Lung (tissue), 17 donors: ENCODE measurements at places on chromosomes 13 and 19. TPM values are rescaled to one million over a fixed set of nuclear protein-coding genes. Genes with fewer than 3 reads are reported as not detected.

- H3K27ac ChIP-seq: no peak overlapping the region
- H3K4me1 ChIP-seq: no peaks in the 10 kb centered on the region
- DNase-seq: no peak
- no peaks in the 10 kb centered on the region for H3K27me3 ChIP-seq
- no peak overlapping the region for H3K4me3 ChIP-seq
- H3K36me3 ChIP-seq: no peaks in the 10 kb centered on the region
Measured at GRCh38 chr13:75486146-75487062, 4.4 kb upstream of the TBC1D4 start.

- no peaks in the 10 kb centered on the region for H3K36me3 ChIP-seq
- no peak overlapping the region for H3K4me3 ChIP-seq
- no peaks in the 10 kb centered on the region for H3K4me1 ChIP-seq
- no peak overlapping the region for H3K27ac ChIP-seq
Measured at GRCh38 chr13:21478881-21479808, 20.0 kb upstream of the ZDHHC20 start.

- no peak overlapping the region for H3K27ac ChIP-seq
- no peaks in the 10 kb centered on the region for H3K27me3 ChIP-seq
- no peak for DNase-seq
- H3K4me3 ChIP-seq: peak overlapping the region; percentile 92
- H3K36me3 ChIP-seq: peaks cover 10% of the 10 kb centered on the region
Measured at GRCh38 chr19:18833141-18833476, 1.4 kb downstream of the UPF1 start.

The BRME1 gene
- polyA plus RNA-seq: 1.3 TPM

The KCNN4 gene
- polyA plus RNA-seq: 31.7 TPM

The ZSCAN4 gene
- 0.14 TPM for polyA plus RNA-seq

The ADAMTSL5 gene
- 1.5 TPM for polyA plus RNA-seq

DNA sequence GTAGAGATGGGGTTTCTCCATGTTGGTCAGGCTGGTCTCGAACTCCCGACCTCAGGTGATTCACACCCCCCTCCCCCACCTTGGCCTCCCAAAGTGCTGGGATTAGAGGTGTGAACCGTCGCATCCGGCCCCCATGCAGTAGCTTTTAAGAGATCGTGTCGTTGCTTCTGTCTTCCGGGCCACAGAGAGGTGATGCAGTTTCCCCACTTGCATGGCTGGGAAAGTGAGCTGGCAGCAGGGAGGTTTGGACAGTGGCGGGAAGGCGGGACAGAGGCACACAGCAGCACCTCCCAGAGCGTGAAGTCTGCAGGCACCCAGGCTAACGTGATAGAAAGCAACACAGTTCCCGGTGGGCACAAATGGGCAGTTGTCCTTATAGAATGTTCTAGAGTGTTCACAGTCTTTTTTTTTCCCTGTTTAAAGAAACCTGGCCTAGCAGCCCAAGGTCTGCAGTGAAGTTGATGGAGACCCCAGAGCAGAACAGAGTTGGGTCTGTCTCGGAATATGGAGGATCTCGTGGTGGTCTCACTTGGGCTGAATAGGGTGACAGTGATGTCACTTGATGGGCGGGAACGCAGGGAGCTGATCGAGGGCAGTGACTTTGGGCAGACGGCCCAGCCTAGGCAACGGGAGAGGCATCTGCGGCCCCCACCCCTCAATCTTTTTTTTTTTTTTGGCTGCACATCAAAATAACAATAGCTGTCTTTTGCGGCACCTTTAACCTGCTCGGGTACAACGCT is 4.9 kb downstream of the UHRF1 start:
- no peaks in the 10 kb centered on the region for H3K27me3 ChIP-seq
- no peak overlapping the region for H3K27ac ChIP-seq
- no peak overlapping the region for H3K4me3 ChIP-seq
- no peak for DNase-seq
- H3K4me1 ChIP-seq: peaks cover 20% of the 10 kb centered on the region

DNA sequence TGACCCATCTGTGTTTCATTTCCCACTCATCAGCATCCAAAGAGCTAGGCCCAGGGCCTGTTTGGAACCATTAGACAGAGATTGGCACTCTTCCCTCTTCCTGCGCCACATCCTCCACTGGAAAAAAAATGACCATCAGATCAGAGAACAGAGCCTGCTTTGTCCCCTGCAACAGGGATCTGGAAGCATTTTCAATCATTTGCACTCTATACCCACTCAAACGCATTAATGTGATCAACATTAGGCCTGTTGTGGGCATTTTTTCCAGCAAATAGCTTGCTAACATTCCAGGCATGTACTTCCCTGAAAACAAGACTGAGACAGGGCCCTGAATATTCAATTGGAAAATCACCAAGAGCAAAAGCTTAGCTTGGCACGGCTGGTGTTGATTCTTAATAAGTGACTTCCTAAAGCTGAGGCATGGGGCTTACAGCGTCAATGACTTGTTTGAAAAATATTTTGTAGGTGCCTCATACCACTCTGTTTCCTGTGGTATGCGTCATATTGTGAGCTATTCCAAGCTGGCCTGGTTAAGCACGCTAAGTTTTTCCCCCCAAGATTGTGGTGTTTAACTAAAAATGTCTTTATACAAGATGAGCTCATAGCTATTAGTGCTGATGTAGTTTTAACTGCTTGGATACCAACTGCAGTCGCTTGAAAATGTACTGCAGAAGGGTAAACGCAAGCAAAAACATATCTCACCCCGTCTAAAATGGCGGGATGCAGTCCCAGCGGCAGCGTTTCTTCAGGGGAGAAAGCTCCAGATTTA is 404.4 kb downstream of the SPRY2 start:
- H3K27me3 ChIP-seq: no peaks in the 10 kb centered on the region
- peak overlapping the region; percentile 26 for H3K27ac ChIP-seq
- H3K36me3 ChIP-seq: no peaks in the 10 kb centered on the region
- H3K4me3 ChIP-seq: no peak overlapping the region

DNA sequence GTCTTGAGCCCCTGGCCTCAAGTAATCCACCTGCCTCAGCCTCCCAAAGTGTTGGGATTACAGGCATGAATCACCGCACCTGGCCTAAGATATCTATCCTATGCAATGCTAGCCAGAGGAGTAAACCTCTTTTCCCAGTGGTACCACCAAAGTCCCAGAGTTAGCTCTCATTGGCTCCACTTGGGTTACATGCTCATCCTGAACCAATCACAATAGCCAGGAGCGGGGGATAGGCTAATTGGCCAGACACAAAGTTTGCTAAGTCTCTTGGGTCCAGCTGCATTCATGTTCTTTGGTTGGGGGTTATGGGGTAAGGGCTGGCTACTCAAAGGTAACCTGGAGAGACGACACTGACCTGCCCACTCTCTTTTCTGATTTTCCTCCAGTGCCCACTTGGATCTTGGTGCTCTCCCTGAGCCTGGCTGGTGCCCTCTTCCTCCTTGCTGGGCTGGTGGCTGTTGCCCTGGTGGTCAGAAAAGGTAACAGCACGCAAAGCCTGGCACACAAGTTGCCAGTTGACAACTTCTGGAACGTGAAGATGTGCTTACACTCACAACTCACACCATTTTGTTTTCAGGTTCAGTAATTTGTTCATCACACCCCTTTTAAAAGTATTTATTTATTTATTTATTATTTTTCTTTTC is 7.8 kb downstream of the C19orf38 start:
- no peak for DNase-seq
- H3K36me3 ChIP-seq: no peaks in the 10 kb centered on the region
- H3K4me1 ChIP-seq: no peaks in the 10 kb centered on the region
- H3K27ac ChIP-seq: no peak overlapping the region

- H3K4me1 ChIP-seq: no peaks in the 10 kb centered on the region
- no peaks in the 10 kb centered on the region for H3K36me3 ChIP-seq
- H3K27me3 ChIP-seq: no peaks in the 10 kb centered on the region
- no peak overlapping the region for H3K4me3 ChIP-seq
Measured at GRCh38 chr13:94495806-94496205, 16.3 kb upstream of the DCT start.

- H3K27ac ChIP-seq: peak overlapping the region; percentile 89
- DNase-seq: no peak
- no peaks in the 10 kb centered on the region for H3K27me3 ChIP-seq
- peak overlapping the region; percentile 66 for H3K4me3 ChIP-seq
Measured at GRCh38 chr19:46861691-46862502, 1.1 kb downstream of the ARHGAP35 start.

DNA sequence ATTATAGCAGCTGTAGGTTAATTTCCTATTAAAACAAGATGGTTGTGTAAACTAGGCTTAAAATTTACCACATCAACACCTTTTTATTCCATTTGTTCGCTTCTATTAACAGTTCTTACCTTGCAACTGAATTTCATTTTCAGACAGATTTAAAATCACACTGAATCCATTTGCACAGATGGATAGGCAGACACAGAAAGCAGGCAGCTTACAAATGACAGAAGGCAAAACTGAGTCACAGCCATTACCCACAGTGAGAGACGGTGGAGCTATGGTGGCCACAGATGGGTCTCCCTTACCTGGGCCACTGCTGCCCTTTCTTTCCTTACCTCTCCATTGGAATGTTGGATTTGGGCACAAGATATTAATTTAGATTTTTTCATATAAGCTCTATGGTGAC is 1567.8 kb upstream of the SLC10A2 start:
- H3K27ac ChIP-seq: no peak overlapping the region
- no peaks in the 10 kb centered on the region for H3K27me3 ChIP-seq
- peaks cover 20% of the 10 kb centered on the region for H3K4me1 ChIP-seq
- no peak overlapping the region for H3K4me3 ChIP-seq
- H3K36me3 ChIP-seq: no peaks in the 10 kb centered on the region

DNA sequence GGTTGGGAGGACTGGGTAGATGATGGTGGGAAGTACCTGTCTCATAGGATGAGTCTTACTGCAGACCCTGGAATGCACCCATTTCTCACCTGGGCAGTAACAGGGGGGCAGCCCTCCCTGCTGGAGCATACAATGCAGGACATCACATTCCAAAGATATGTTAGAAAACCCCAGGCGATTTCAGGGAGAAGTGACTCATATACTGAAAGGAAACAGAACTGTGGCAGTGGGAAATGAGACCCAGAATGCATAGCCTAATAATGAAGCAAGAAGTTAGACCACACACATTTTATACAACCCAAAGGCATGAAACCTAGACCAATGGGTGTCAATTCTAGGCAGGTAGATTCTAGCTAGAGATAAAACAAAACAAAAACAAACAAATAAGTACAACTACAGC is 402.7 kb downstream of the IRS2 start:
- H3K36me3 ChIP-seq: no peaks in the 10 kb centered on the region
- H3K4me1 ChIP-seq: no peaks in the 10 kb centered on the region
- no peak overlapping the region for H3K4me3 ChIP-seq
- no peaks in the 10 kb centered on the region for H3K27me3 ChIP-seq
- no peak for DNase-seq

GRCh38 chr13:20776751-20777150 is 3.0 kb upstream of the EEF1AKMT1 start:
- no peak overlapping the region for H3K4me3 ChIP-seq
- no peak for DNase-seq
- H3K27me3 ChIP-seq: no peaks in the 10 kb centered on the region
- H3K36me3 ChIP-seq: peaks cover 3% of the 10 kb centered on the region

The MEIS3 gene
- polyA plus RNA-seq: 7.3 TPM

GRCh38 chr19:33311326-33311682 is 9.0 kb upstream of the CEBPA start:
- no peak overlapping the region for H3K4me3 ChIP-seq
- H3K27me3 ChIP-seq: peaks cover 2% of the 10 kb centered on the region
- DNase-seq: no peak
- peaks cover 3% of the 10 kb centered on the region for H3K4me1 ChIP-seq
- no peaks in the 10 kb centered on the region for H3K36me3 ChIP-seq

The ZFP14 gene
- 1.6 TPM for polyA plus RNA-seq

DNA sequence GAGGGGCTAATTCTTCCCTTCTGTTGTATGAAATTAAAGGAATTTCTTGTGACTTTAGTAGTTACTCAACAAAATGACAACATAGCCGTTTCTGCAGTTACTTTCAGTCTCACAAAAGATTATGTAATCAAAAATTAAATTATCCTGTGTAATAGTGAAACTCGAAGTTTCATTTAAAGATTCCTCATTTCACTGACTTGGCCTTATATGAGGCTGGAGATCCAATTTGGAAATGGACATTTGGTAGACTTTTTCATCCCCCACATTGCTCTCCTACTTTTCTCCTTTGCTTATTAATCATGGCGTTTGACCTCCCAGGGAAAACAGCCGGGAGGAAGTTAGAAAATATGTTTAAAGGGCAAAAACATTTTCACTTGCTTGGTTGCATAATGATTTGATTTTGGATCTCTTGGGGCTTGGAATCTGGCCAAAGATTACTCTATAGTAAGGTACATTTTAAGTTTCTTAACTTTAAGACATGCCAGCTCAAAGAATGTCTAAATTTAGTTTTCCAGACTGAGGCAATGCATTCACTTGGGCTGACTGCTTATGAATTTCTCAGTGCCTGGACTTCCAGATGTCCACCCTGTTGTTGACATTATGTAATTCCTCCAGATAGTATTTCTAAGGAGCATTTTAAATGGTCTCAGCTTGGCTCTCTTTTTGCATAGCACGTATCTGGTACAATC is 1364.9 kb upstream of the MIR17HG start:
- no peaks in the 10 kb centered on the region for H3K27me3 ChIP-seq
- no peak for DNase-seq
- H3K4me3 ChIP-seq: no peak overlapping the region
- no peaks in the 10 kb centered on the region for H3K36me3 ChIP-seq
- no peaks in the 10 kb centered on the region for H3K4me1 ChIP-seq
- no peak overlapping the region for H3K27ac ChIP-seq

- no peaks in the 10 kb centered on the region for H3K36me3 ChIP-seq
- no peak overlapping the region for H3K4me3 ChIP-seq
- H3K4me1 ChIP-seq: no peaks in the 10 kb centered on the region
- no peaks in the 10 kb centered on the region for H3K27me3 ChIP-seq
- H3K27ac ChIP-seq: no peak overlapping the region
Measured at GRCh38 chr19:31499281-31500196, 150.3 kb upstream of the TSHZ3 start.

- no peaks in the 10 kb centered on the region for H3K36me3 ChIP-seq
- peaks cover 15% of the 10 kb centered on the region for H3K4me1 ChIP-seq
- DNase-seq: no peak
- H3K4me3 ChIP-seq: peak overlapping the region; percentile 96
- no peaks in the 10 kb centered on the region for H3K27me3 ChIP-seq
Measured at GRCh38 chr19:55257461-55258420, 1.1 kb downstream of the PPP6R1 start.

- no peak for DNase-seq
- H3K4me3 ChIP-seq: peak within 1 kb of the TSS; percentile 25
- H3K27me3 ChIP-seq: no peaks in the 10 kb centered on the region
- H3K27ac ChIP-seq: peak within 1 kb of the TSS; percentile 38
Measured at GRCh38 chr19:38303517-38304351, at the start of gene C19orf33. Gene C19orf33, plus strand, starts transcription at chr19:38304251. Its CDS starts 11 bp downstream, at chr19:38304262.

The ZNF577 gene
- polyA plus RNA-seq: 5.0 TPM

DNA sequence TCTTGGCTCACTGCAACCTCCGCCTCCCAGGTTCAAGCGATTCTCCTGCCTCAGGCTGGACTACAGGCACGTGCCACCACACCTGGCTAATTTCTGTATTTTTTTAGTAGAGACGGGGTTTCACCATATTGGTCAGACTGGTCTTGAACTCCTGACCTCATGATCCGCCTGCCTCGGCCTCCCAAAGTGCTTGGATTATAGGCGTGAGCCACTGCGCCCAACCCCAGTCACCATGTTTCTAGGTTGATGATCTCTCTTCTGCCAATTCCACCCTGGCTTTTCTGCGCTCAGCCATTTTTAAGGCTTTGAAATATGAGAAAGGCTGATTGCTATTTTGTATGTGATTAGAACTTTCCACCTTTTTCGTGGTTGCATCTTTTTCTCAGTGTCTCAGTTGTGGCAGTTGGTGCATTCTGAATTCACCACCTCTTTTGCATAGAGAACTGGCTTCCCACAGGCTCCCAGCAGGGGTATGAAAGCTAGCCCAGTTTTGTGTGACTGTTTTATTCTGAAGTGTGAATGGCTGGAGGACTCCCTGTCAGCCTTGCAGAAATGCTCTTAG is 15.5 kb downstream of the CEACAM1 start:
- H3K4me3 ChIP-seq: no peak overlapping the region
- no peaks in the 10 kb centered on the region for H3K27me3 ChIP-seq
- peaks cover 8% of the 10 kb centered on the region for H3K4me1 ChIP-seq

The TGFBR3L gene
- polyA plus RNA-seq: not detected

The CYP2B6 gene
- polyA plus RNA-seq: not detected
